Fibroblast of lung (primary cell): ENCODE measurements at places on chromosomes 5 and 9.

DNA sequence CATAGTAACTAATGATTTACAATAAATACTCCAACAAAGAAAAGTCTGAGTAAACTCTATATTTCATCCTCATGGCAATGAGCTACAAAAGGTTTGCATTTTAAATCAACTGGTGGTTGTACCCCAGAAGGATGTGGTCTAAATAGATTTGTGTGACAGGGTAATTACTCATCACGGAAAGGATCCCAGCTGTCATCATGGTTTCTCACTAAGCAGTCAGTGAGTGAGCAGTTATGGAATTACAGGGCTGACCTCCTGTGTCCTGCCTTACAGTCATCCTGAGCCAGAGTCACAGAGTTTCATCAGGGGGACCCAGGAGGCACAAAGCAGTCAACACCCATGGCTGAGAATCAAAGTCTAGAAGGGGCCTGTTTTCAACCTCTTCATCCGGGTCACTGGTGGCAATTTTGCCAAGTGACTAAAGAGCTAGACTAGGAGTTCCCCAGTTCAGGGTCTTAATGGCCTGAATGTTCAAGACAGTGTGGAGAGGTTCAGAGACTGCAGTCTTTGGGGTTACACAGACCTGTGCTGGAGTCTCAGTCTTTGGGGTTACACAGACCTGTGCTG lies 210.7 kb upstream of the SLC24A2 start:
- peak; percentile 93 for DNase-seq

GRCh38 chr9:117403403-117403811 lies 11.4 kb downstream of the ASTN2 start:
- no peak for DNase-seq

GRCh38 chr5:91315701-91316100 lies 67.4 kb downstream of the ARRDC3 start:
- DNase-seq: no peak

- peak; percentile 86 for DNase-seq
Observed at GRCh38 chr9:77435688-77436087, 212.4 kb downstream of the GNA14 start.

DNA sequence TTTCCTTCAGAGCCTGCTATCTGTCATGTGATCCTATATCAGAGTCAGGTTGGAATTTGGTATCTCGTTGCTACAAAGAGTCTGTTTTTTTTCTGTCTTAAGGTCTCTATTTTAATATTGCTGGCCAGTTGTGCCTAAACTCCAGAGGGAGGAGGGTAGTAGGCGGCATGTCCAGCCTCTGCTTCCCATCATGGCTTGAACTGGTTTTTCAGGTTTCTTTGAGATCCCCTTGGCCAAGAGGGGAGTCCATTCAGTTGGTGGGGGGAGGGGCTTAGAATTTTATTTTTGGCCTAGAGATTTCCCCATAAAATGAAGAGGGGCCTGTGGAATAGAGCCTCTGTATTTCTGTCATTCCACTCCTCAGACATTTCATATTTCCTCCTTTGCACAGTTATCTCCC lies 15.4 kb upstream of the ZNF354C start:
- DNase-seq: no peak

DNA sequence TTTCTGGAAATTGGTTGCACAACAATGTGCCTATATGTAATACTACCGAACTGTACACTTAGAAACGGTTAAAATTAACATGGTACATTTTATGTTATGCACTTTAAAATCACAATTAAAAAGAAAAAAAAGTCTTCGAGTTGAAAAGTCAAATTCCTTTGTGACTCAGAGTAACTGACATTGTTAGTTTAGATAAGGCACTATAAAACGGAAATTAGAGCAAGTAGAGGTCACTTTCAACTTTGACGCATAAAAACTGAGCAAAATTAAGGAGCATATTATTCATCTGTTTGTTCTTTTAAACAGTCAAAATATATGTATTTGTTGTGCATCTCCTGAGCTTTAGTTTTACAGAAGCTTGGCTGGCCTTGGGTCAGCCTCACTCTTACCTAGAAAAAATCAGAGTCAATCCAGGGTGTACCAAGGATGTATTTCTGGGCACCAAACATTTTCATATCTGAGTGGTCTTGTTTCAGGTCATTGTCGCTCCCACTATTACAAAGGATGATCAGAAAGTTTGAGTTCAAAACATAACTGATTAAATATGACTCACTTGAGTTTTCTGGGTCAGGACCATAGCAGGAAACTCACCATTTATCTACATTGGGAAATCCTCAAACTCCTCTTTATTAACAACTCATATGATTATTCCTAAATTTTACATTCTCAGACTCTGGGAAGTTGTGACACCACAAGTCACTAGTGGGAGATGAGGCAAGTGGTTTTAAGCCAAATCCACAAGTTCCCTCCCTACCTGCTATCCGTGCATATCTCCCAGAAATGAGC lies 160.6 kb downstream of the CCDC192 start:
- no peak for DNase-seq

GRCh38 chr9:130962418-130963316 lies 23.6 kb upstream of the FIBCD1 start:
- DNase-seq: peak; percentile 93

- peak; percentile 56 for DNase-seq
Observed at GRCh38 chr5:35061211-35061770, 13.5 kb upstream of the AGXT2 start.

GRCh38 chr5:36722900-36723299 lies 116.5 kb downstream of the SLC1A3 start:
- peak; percentile 18 for DNase-seq

- DNase-seq: peak; percentile 87
Observed at GRCh38 chr9:32413424-32413823, 29.0 kb downstream of the ACO1 start.

GRCh38 chr9:16367605-16368231 lies 502.8 kb downstream of the BNC2 start:
- DNase-seq: peak; percentile 70

DNA sequence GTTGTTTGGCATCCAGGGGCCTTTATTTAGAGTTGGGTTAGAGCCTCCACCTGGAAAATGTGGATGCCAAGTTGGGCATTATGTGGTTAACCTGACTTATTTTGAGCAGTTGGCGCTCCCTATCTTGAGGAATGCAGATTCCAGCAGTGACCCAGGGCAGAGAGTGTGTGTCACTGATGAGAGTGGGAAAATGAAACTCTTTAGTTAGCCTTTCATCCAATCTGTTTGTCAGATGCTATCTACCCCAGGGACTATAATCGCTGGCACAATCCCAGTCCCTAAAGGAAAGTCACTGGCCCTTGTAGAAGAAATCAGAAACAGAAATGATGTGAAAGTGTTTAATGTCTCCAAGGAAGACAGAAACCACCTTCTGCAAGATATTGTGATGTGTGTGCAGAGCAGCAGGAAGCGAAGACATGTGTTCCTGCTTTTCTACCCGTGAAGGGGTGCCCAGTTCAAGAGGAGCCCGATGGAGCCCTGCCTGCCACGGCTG lies 10.2 kb upstream of the STING1 start:
- DNase-seq: peak; percentile 67

- no peak for DNase-seq
Observed at GRCh38 chr5:73198833-73199592, 26.0 kb downstream of the TMEM174 start.

- DNase-seq: no peak
Observed at GRCh38 chr9:134477342-134477925, 151.2 kb downstream of the RXRA start.
